ENCODE measurements at places on chromosomes 7 and 10. TPM values are rescaled to one million over a fixed set of nuclear protein-coding genes. Genes with fewer than 3 reads are reported as not detected.

Gene GNAT3
- total RNA-seq, result not detected

Gene OPALIN
- not detected for total RNA-seq

Gene SDK1
- 7.4 TPM for total RNA-seq

GRCh38 chr10:126315494-126316177 lies 72.6 kb downstream of the ADAM12 start:
- DNase-seq, result peak; percentile 19
- peak overlapping the region; percentile 35 for H3K27ac ChIP-seq
- no peaks in the 10 kb centered on the region for H3K27me3 ChIP-seq
- no peak overlapping the region for H3K4me3 ChIP-seq

- DNase-seq, result peak; percentile 13
- no peaks in the 10 kb centered on the region for H3K36me3 ChIP-seq
- H3K27me3 ChIP-seq, result no peaks in the 10 kb centered on the region
These were observed 989 bp downstream of the ERLIN1 start for GRCh38 chr10:100184840-100185239.

DNA sequence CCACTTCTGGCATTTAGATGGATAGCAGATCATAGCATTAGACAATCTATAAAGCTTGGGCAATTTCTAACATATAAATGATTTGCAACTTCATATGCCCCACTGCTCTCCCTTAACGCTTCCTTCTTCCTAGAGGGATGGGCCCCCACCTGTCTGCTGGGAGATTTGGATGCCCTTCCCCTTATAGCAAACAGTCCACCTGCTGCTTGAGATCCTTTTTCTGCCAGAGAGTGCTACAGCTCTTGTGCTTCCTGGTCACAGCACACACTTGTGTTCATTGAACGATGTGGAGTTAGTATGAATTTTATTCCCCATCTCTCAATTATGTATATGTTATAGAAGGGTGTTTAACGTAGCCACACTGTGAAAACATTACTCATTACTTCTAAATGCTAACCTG lies 10.4 kb upstream of the PCGF5 start:
- no peak for DNase-seq
- H3K27me3 ChIP-seq, result no peaks in the 10 kb centered on the region
- H3K36me3 ChIP-seq, result no peaks in the 10 kb centered on the region
- no peak overlapping the region for H3K27ac ChIP-seq

- peak overlapping the region; percentile 82 for H3K27ac ChIP-seq
- DNase-seq, result peak; percentile 66
- peaks cover 26% of the 10 kb centered on the region for H3K4me1 ChIP-seq
- no peaks in the 10 kb centered on the region for H3K36me3 ChIP-seq
- no peak overlapping the region for H3K4me3 ChIP-seq
- H3K27me3 ChIP-seq, result no peaks in the 10 kb centered on the region
These were observed 55.2 kb upstream of the FAM133B start for GRCh38 chr7:92645114-92646061.

DNA sequence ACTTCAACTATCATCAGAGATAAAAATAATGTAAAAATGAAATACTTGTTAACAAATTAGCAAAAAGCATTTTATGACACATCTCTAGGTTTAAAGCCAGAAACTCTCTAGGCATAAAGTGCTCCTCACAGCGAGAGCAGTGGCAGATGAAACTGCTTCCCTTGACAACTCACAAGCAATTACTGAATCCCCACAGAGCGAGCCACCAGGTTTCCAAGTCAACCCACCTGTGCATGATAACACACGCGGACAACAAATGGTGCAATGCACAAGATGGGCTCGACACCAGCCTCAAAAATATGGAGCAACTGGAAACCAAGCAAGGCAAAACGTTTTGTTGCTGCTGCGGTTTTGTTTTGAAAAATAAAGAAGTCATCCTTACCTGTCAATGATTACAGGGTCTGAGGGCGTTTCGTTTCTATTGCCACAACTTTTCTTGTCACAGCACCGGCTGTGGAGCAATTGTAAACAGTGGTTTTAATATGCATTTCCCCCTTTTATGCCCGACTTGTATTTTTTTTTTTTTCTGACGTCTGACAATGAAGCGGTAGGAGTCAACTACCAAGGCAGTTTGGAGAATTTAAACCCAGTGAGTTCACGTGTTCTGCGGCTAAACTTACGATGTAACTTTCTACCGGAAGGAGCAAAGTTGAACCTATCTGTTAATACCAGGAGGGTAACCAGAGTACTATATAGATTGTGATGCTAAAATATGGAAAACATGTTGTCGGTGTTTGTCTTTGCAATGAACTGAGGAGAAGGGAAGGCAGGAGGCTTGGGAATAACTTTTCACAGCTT lies 7.0 kb downstream of the EBF3 start:
- no peak for DNase-seq
- peaks cover 17% of the 10 kb centered on the region for H3K4me1 ChIP-seq
- H3K27ac ChIP-seq, result no peak overlapping the region
- no peak overlapping the region for H3K4me3 ChIP-seq
- H3K36me3 ChIP-seq, result no peaks in the 10 kb centered on the region

GRCh38 chr10:130454543-130455000 lies 318.4 kb downstream of the GLRX3 start:
- no peak overlapping the region for H3K4me3 ChIP-seq
- H3K4me1 ChIP-seq, result no peaks in the 10 kb centered on the region
- peaks cover 1% of the 10 kb centered on the region for H3K27me3 ChIP-seq
- no peak overlapping the region for H3K27ac ChIP-seq

DNA sequence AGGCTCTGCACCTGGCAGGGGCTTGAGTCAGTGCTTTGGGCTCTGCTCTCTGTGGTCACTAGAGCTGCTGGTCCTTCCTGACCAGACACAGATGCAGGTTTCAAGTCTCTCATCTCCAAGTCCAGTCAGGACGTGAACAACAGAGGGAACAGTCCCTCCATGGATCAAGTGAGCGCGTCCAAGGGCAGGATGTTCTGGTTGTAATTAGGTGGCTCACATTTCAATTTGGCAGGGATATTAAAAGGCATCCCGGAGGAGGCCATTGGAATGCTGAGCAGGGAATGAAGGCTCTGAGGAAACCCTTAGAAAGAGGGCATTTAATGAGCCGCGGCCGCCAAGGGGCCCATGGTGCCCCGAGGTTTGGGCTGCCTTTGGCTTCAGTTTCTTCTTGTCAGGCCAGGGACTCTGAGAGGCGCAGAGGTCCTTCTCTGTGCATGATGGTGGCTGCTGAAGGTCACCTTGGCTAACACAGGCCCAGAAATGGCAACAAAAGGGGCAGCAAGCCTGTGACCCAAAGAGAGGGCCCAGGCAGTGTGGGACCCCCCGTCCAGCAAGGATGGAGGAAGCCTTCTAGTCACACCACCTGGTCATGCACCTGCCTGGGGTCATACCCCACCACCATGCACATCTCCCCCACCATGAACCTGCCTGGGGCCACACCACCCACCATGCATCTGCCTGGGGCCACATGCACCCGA lies 30.7 kb upstream of the INPP5A start:
- no peak overlapping the region for H3K4me3 ChIP-seq
- peak; percentile 40 for DNase-seq
- no peaks in the 10 kb centered on the region for H3K27me3 ChIP-seq
- no peaks in the 10 kb centered on the region for H3K36me3 ChIP-seq
